Esophagus (tissue), 2 donors: ENCODE measurements at places on chromosomes 5 and 9. TPM values are rescaled to one million over a fixed set of nuclear protein-coding genes. Genes with fewer than 3 reads are reported as not detected.

Gene LIFR
- polyA plus RNA-seq = 2.0 TPM

Gene EFNA5
- polyA plus RNA-seq = 4.9 TPM

Gene HRCT1
- 0.94 TPM for polyA plus RNA-seq

Gene SPEF2
- polyA plus RNA-seq = 0.69 TPM

Gene SMIM3
- 4.5 TPM for polyA plus RNA-seq

Gene SLC23A1
- 0.12 TPM for polyA plus RNA-seq

Gene KCNMB1
- 8.2 TPM for polyA plus RNA-seq

Gene PCDHA8
- polyA plus RNA-seq = not detected

Gene FGFR4
- polyA plus RNA-seq = 1.4 TPM

Gene NTRK2
- polyA plus RNA-seq = 3.6 TPM

Gene COL27A1
- 7.2 TPM for polyA plus RNA-seq

Gene IL11RA
- 10.7 TPM for polyA plus RNA-seq

Gene MAP1B
- polyA plus RNA-seq = 2.5 TPM

Gene BSPRY
- polyA plus RNA-seq = 17.2 TPM

Gene UBQLN1
- 35.8 TPM for polyA plus RNA-seq
